GM23248 (cell line): ENCODE measurements at places on chromosomes 6 and 20.

- no peak for DNase-seq
These were observed 116.1 kb downstream of the JAG1 start for GRCh38 chr20:10557685-10558084.

DNA sequence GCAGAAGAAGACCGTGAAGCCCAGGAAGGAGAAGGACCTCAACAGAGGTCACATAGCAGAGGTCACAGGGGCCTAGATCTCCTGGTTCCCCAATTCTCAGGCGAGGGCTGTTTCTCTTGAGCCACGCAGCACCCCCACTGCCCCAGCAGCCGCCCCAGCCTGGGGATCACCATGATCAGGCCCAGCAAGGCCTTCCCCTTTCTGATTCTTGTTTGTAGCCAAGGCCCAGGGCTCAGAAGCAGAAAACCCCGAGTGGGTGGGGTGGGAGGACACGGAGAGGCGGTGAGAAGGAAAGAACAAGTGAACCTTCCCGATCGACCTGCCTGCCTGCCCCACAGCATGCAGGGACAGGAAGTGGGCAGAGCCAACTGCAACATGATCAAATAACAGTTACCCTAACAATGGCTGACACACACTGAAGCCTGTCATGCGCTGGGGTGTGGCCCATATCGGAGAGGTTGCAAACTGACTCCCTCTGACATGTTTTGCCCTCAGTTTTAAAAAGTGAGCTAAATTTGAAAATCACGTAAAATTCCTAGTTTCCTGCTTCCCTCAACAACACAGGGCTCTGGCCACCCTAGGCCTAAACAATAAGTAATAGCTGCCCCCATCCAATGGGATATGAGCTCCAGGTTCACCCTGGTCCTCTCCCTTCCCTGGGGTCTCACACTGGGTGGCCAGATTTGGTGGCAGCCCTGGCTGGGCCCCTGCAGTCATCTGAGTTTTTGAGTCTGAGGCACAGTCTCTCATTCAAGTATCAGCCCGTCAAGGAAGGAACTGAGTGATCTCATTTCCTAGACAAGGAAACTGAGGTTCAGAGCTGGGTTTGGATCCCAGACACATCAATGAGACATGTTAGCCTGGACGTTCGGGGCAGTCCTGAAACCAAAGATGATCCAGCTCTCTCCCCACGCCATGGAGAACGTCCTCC, 6.5 kb downstream of the PEDS1 start:
- DNase-seq, result no peak

DNA sequence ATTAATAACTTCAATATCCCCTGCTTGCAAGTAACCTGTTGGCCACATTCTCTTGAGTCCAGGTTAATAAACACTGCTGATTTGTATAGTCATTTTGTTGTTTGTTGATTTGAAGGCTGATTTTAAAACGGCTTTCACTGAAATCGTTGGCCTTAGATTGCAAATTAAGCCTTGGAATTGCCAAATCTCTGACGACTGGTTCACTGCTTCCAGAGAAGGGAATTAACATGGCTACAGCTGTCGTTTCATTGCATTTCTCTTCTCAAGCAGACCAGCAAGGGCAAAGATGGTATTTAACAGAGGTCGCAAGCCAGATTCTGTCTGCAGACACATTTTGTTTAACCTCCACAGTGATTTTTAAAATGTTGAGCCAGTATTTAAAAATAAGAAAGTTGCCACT, 470.9 kb downstream of the TFAP2A start:
- DNase-seq, result no peak

DNA sequence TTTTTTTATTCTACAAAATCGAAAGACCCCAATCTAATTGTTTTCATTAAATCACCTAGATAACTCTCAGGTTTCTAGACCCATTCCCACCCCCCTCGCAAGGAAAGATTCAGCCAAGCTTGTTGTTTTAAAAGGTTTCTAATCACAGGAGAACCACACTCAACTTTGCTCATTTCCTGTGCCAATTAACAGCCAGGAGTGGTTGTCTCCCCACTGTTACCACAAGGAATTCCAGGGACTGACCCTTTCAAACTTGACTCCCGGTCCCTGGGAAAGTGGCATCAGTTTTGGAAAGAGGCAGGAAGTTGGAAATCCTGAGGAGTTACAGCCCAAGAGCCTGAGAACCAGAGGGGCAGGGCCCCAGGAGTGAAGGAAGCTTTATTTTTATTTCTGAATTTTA, 561.3 kb upstream of the JAG1 start:
- peak; percentile 41 for DNase-seq
